ENCODE measurements at places on chromosomes 1 and 21.

DNA sequence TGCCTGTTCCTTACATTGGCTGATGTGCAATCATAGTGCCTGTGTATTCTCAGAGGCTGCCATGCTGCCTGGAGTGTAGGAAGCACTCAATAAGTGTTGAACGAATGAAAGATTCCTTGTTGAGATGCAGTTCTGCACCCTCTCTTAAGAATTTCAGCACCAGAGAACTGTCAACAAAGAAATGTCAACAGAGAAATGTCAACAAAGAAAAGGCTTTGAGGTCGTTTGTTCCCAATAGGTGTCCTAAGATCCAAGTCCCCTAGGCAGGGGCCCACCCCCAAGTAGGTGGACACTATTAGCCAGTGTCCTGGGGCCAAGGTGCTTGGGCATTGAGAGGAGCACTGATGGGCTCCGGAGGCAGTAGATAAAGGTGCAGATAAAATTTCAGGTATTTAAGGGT, 12.6 kb downstream of the KCND3 start:
- no peak for DNase-seq

DNA sequence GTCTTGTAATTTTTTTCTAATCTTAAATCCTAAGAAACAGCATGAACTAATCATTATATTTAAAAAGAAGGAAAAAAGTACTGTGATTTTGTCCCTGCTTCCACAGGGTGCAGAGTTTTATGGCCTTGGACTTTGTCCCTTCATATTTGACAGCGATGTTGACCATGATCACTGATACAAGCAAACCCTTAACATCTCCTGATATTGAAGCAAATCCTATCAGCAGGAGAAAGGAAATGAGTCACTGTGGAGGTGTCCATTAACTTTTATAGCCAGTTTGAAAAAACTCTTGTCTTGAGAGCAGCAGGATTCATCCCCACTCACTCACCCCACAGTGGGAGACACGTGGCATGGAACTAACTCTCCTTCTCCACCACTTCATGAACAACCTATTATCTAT, 5.1 kb upstream of the REG4 start:
- no peak for DNase-seq

DNA sequence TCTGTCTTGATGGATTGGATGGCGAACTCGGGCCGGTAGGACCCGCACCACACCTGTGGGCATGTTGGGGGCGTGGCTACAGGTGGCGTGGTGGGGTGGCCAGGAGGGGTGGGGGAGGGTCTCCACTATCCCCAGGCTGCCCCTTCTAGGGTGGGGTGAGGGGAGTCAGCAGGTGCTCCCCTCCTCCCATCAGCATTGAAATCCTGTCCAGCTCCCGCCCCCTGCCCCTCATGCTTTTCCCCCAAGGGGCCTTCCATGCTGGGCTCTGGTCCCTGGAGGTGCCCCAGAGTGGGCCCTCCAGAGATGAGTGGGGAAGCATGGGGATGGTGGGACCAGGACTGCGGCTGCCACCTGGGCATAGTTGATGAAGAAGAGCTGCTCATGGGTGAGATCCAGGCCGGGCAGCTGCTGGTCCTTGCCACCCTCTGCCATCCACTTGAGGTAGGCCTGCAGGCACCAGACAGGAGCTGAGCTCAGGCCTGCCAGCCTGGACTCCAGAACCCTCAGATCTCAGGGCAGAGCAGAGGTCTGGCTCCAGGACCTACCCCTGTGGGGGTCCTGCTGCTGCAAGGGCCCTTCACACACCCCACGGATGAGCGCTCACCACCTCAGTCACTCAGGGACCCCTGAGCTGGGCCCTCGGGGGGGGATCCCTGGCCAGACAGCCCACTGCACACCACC, 5.1 kb downstream of the PRXL2B start:
- no peak for DNase-seq

GRCh38 chr21:43287111-43287760, 118.4 kb downstream of the CRYAA start:
- no peak for DNase-seq

DNA sequence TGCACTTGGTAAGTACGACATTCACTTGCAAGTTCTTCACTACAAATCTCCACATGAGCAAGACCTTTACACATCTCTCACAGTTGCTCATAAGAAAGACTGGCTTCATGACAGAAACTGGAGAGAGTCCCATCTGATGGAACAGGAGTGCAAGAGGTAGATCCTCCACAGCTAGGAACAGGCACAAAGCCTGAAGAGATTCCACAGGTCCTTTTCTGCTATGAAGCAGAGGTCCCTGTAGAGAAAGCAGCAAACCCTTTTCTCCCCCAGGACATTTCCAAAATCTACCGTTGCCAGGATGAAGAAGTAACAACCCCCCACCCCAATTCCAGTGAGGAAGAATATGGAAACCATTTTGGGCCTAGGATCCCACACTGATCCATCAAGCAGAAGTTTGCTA, 47.3 kb downstream of the EIF4G3 start:
- DNase-seq = no peak

- DNase-seq = no peak
Measured at GRCh38 chr1:214429951-214430770, 121.2 kb downstream of the PTPN14 start.

- no peak for DNase-seq
Measured at GRCh38 chr1:201325678-201326060, 42.4 kb downstream of the PKP1 start.

DNA sequence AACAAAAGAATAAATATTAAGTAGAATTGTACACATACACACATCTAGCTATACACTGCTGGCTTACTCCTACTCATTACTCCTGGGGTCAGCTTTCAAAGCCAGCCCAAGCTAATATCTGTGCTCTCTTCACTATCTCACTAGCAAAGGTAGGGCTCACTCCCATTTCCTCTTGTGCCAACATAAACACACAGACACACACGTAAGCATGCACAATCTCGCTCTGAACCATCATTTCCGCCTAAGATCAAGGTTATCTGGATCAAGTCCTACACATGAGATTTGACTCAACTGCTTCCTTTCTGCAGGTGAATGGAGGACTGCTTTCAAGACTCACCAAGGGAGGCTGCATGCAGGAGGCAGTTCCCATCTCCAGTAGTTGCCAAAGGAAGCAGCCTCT, 28.8 kb upstream of the MTMR11 start:
- no peak for DNase-seq

DNA sequence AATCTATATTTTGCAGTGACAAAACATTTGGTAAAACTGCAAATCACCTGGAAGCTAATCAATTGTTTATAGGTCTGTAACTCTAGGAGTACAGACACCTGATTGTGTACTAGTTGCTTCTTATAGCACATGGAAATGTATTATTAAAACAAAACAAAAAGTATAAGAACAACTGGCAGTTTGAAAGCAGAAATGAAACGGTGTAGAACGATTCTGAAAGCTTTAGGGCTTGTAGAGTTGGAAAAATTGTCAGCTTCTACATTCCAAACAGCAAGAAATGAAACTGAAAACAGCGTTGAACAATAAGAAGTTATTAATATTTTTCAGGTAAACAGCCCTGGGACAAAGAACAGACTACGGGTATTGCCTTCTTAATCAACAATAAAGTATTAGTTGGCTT, 273.3 kb downstream of the OLFM3 start:
- DNase-seq = no peak

DNA sequence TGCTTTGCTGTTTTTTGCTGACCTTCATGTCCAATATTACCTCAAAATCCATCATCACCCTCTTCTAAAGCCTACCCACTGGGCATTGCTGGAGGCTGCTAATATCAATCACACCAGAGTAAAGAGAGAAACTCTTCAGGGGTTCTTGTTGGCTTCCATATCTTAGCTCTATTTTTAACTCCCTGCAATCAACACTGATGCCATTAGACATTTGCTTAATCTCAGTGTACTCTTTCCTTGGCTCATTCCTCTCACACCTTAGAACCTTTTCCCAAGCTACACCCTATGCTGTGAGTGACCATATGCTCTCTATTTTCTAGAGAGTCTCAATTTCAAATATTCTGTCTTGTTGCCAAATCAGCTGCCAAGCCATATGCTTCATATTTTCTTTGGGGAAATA, 40.6 kb upstream of the RABGAP1L start:
- DNase-seq = no peak

GRCh38 chr1:42482635-42483153, 19.6 kb downstream of the CCDC30 start:
- no peak for DNase-seq
